Stimulated activated CD4-positive, alpha-beta T cell treated with anti-CD3 and anti-CD28 coated beads, Interleukin-1b, Interleukin-23, amount 100 ng/mL, for 24 hours (primary cell): ENCODE measurements at places on chromosomes 12 and 14.

- no peak for DNase-seq
Measured at GRCh38 chr12:1161197-1161596, 170.2 kb downstream of the ERC1 start.

- no peak for DNase-seq
Measured at GRCh38 chr14:21001218-21001617, 2.1 kb downstream of the SLC39A2 start.

DNA sequence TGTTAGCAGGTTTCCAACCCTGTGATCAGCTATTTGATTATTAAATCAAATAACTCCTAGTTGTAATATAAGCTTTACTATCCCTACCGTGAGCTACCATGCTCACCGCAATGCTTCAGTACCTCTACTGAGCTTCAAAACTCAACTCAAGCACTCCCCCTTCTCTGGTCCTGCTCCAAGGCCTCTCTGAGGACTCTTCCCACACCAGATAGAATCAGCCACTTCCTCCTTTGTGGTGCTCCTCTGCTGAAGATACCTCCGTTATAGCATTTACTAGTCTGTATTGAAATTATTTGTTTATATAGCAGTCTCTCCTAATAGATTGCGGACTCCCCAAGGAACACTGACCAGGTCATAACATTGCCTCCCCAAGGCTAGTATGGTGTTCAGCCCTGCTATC is 17.5 kb downstream of the AREL1 start:
- DNase-seq = no peak

- DNase-seq = no peak
Measured at GRCh38 chr12:92628476-92628875, 74.3 kb upstream of the PLEKHG7 start.

GRCh38 chr12:100265732-100266584 is 921 bp downstream of the DEPDC4 start:
- no peak for DNase-seq

GRCh38 chr12:97877404-97877803 is 414.8 kb downstream of the RMST start:
- no peak for DNase-seq

- no peak for DNase-seq
Measured at GRCh38 chr12:89464974-89465592, 59.5 kb downstream of the GALNT4 start.

DNA sequence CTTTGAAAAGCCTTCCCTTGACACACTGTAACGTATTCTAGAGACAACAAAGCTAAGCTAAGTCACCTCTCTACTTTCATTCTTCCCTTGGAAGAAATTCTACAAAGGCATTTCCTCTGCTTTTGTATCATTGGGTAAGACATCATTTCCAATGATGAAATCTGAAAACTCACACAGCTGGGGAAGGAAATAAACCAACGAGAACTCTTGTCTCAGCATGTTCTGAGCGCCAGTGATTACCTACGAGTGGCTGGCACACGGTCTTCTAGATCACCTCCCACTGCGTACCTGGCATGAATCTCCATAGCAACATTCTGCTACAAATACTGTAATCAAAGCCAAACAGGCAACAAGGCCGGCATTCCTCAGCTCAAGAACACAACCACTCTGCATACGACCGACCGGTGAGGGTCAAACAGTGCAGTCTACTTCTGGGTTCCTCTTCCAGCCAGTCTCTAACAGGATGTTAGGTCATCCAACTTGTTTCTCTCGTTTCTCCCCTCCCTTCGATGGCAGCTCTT is 7.6 kb downstream of the VPS37B start:
- no peak for DNase-seq

DNA sequence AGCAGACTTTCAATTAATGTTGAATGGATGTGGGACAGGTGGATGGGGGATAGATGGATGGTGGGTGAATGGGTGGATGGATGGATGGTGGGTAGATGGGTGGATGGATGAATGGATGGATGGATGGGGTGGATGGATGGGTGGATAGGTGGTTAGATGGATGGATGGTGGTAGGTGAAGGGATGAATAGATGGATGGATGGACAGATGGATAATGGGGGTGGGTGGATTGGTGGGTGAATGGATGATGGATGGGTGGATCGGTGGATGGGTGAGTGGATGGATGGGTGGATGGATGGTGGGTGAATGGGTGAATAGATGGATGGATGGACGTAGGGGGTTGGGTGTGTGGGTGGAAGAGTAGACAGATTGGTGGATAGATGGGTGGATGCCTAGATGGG is 14.0 kb upstream of the INF2 start:
- no peak for DNase-seq

DNA sequence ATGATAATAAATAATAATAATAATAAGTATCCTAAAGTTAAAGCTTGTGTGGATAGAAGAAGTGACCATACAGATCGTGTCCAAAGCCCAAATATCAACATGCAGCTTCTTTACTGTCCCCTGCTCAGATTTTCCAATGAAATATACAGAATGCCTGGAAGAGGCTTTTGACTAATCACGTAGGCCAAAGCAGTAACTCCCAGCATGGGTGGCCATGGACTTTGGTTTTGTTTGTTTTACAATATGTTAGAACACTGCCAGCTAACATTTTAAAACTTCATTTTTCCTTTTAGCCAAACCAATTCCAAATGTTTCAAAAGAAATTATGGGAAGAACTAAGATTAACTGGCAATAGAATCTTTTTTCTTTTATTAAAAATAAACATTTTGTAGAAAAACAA is 400.0 kb upstream of the FLRT2 start:
- DNase-seq = no peak

- DNase-seq = no peak
Measured at GRCh38 chr14:72889366-72889765, 4.5 kb downstream of the DPF3 start.

- DNase-seq = no peak
Measured at GRCh38 chr14:95666450-95666849, 19.8 kb upstream of the TCL1B start.

DNA sequence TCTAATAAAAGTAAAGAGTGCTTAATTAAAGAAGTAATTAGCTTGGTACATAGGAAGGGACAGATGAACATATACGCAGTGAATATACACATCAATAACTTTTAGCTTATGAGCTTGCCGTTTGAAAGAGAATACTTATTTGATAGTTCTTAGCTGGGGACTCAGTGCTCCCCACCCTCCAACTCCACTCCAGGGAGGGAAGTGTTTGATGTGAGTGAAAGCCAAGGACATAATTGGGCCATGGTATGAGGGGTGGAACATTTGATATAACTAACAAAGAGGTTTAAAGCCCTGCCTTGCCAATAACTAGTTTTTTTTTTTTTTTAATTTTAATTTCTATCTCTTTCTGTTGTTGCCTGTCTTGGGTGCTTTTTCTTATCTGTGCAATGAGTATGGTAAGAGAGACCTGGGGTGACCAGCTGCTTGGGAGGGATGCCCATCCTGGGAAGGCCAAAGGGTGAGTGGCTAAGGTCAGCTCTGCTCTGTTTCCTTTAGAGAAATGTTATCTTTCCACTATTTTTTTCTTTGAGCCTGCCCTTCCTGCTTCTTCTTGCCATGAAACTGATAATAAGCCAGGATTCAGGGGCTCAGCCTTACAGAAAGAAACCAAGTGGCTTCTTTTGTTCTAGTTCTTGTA is 132.8 kb upstream of the CPSF6 start:
- DNase-seq = no peak

- no peak for DNase-seq
Measured at GRCh38 chr12:48156652-48157017, 680 bp downstream of the ASB8 start.

DNA sequence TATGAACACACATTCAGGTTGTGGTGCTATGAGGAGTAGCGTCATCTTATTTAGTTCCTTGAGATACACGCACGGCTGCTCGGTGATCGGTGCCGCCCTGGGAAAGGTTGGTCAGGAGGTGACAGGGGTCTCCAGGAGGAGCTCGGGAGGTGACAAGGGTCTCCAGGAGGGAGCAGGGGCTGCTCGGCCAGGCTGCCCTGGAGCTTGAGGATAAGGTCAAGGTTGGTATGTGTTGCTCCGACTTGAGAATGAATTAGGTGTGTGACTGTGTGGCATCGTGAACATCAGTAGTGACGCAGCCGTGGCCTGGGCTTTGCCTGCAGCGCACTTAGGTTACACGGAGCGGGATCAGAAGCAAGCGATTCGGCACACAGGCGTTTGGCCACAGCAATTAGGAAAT is 36.2 kb downstream of the CCDC92 start:
- no peak for DNase-seq

DNA sequence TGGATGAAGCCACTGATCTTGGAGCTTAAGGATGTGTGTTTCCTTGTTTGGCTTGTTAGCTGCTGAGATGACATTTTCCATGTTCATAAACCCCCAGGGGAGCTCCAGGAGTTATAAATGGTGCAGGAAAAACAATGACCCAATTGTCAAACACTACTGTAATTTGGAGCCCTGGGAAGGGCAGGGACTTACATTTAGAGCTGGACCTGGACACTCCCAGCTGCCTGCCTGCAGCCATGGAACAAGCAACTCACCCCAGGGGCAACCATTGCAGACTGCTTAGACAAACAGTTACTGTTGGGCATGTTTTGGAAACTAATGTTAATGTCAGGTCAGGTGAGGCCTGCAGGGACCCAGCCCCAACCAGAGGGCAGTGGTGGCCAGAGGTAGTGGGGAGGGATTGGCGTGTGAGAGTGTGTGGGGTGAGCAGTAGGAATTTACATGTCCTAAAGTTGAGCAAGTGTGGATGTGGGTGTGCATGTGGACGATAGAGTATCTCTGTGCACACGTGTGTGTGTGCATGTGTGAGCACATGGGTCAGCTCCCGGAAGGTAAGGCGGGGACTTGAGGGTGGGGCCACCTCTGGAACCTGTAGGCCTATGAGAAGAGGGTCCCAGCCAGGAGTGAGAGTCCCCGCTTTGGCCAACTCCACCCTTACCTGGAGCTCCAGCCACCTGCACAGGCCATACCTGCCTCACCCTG is 86.4 kb upstream of the NOS1 start:
- no peak for DNase-seq

DNA sequence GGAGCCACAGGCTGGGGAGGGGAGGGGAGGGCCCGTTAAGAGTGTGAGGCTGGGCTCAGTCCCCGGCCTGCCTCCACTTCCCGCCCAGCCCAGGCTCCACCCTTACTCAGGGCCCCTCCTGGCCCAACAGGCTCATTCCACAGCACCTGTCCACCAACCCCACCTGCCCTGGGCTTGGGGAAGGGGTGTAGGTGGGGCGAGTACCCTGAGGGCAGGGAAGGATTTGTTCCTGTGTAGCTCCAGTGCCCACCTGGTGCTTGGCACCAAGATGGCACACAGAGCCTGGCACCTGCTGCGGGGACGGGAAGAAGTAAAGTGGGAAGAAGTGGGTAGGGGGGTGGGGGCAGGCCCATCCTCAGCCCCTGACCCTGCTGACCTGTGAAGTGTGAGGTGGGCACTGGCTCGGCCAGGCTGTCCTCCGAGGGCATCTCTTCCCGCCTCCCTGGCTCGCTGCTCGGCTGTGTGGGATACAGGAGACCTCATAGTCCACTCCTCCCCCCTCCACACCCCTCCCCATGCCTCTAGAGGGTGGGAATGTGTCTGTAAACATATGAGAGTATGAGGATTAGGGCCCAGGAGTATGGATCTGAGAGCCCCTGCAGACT is 35.1 kb downstream of the NCKAP5L start:
- DNase-seq = no peak

GRCh38 chr14:51321036-51321435 is 81.0 kb downstream of the TMX1 start:
- DNase-seq = no peak

DNA sequence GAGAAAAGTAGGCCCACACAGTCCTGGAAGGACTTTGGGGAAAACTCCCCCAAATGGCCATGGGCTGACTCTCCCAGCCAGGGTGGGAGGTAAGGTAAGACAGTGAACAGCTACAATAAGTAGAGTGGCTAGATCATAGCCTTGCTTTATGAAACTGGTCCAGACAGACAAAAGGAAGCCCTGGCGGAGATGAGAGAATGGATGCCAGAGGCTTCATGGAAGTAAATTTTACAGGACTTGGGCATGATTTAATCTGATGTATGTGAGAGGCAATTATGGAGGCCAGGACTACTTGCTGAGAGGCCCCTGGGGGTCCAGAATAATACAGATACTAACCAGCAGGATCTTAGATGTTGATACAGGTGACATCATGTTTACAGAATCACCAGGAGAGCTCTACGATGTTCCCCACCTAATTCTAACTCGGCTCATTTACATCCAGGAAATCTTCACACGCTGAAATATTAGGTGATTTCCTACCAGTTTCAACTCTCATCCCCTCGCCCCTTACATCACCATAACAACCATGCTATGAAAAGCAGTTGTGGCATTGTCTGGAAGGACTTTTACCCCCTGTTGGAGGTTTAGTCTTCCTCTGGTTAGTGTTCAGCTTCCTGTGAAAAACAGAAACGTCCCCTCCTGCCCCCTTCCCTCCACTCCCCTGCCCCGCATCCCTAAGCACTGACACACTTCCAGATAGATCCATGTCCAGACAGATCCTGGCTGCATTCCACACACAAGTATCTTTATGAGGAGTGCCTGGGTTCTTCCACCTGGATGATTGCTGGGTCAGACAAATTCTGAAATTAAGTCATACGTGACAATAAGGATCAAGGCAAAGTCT is 39.5 kb upstream of the NT5DC3 start:
- no peak for DNase-seq

DNA sequence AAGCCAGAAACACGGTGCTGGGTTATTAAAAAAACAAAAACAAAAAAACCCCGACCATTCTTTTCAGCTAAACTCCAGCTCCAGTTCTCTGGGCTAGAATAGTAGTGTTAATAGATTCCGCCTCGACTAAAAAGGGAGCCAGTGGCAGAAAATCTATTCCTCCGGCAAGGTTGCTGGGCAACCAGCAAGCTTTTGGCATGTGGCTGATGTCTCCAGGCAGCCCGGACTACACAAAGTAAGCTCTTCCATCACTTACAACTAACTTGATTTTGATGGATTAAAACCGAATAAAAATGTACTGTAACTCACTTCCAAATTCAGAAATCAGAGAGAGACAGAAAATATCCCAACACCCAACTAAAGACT is 126.4 kb upstream of the FOXN3 start:
- DNase-seq = no peak

DNA sequence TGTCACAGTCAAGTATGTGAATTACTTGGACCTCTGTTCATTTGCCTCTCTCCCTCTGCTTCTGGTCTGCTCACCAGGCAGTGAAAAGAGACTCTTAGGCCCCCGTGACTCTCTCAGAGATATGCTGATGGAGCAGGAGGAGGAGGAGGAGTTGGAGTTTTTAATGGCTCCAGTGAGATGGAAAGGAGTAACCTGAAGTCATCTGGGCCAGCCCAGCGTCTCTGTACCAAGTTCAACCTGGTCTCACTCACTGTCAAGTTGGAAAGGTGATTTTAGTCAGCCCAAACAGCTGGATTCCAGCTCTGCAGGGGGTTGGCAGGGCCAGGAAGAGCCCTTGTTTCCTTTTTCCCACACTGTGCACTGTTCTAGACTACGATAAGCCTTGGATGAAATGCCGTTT is 48.6 kb downstream of the SH2B3 start:
- DNase-seq = no peak

GRCh38 chr12:80509781-80510556 is 65.9 kb downstream of the PTPRQ start:
- DNase-seq = no peak

DNA sequence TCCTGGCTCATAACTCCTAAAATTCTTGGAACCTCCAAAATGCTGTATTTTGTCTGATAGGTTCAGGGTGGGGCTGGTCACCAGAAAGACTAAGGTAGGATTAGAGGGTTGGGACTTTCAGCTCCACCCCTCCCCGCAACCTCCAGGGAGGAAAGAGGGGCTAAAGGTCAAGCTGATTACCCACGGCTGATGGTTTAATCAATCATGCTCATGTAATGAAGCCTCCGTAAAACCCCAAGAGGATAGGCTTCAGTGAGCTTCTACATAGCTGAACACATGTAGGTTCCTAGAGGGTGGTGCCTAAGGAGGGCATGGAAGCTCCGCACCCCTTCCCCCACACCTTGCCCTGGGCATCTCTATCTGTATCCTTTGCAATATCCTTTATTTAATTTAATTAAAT is 60.0 kb downstream of the DGLUCY start:
- no peak for DNase-seq
